NCI-H1105 (cell line): ENCODE measurements at places on chromosomes 2 and 18.

- DNase-seq, result no peak
Observed at GRCh38 chr2:158181171-158181570, 79.5 kb downstream of the UPP2 start.

- DNase-seq, result no peak
Observed at GRCh38 chr2:207905546-207905945, 119.8 kb downstream of the PLEKHM3 start.

DNA sequence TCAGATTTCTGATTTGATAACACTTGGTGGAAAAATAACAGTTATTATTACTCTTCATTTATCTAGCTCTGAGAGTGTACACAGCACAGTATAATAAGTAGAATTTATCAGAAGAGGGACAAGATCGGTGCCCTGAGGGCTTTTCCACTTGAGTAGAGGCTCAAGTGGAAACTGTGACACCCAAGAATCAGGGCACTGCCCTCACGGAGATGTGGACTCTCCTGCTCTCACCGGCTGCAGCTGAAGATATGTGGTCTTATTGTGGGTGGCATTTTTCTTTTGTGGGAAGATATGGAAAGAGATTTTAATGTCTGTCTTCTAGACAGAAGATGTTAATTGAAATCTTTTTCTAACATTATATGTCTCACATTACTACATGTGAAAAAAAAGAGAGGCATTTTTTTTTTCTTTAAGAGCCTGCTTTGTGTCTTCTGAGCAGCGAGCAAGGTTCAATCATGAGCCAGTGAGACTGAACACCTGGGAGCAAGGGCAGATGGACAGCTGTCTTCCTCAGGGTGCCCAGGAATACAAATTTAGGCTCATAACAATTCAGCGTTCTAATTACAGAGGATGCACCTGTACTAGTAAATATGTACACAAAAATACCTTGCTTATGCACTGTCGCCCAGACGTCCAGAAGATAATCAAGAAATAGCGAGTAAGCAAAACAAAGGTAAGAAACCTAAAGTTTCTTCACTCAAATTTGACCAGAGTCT is 1098.2 kb upstream of the FANCL start:
- no peak for DNase-seq

- DNase-seq, result no peak
Observed at GRCh38 chr2:241535871-241536655, 22.5 kb upstream of the BOK start.

DNA sequence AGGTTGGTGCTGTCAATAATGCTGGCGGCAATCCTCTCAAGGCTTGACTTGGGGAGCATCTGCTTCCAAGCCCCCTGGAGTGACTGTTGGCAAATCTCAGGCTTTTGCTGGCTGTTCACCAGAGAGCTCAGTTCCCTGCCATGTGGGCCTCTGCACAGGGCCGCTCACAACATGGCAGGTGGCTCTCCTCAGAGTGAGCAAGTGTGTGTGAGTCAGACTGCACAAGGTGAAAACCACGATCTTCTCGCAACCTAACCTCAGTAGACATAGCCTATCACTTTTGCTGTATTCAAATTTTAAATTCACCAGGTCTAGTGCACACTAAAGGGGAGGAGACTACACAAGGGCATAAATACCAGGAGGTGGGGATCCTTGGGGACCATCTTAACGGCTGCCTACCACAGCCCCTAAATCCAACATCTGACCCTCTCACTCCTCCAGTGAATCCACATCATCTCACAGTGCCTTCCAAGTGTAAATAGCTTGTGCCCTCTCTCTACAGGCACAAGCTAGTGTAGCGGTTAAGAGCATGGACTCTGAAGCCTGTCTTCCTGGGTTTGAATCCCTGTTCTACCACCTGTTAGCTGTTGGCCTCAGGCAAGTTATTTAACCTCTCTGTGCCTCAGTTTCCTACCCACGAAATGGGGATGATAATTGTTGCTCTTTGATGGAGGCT is 187.7 kb upstream of the CXCR4 start:
- no peak for DNase-seq

GRCh38 chr2:45974762-45975408 is 322.3 kb upstream of the EPAS1 start:
- no peak for DNase-seq

DNA sequence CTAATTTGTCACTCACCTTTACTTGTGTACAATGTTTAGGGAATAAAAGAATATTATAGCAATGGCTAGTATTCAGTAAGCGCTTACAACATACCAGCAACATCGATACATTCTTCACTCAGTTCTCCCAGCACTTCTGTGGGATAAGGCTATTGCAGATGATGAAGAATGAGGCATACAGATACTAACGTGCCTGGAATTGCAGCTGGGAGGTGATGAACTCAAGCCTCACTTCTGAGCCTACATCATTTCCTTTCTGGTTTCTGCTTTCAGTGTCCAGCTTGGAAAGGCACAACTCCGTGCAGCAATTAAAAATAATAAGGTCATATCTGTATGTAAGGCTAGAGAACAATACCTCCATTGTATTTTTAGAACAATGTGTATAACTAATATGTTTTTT is 95.4 kb upstream of the AQP4 start:
- no peak for DNase-seq

DNA sequence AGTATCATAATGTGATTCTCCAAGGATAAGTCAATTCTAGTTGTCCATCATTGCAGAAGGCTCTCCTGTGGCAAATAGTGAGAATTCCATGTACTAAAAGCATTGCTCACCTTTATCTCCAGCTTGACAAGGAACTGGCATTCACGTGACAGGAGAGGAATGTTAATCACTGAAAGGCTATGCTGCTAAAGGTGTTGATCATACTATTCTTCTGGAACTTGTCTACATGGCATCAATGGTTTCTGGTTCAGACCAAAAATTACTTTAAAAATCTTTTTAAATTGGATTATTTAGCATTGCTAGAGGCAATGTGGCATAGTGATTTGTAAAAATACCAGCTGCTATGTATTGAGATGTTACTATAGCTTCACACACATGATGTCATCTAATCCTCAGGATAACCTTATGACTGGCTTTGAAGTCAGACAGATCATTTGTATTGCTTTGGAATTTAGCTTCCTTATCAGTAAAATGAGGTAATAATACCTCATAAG is 414.4 kb downstream of the MTX2 start:
- no peak for DNase-seq

DNA sequence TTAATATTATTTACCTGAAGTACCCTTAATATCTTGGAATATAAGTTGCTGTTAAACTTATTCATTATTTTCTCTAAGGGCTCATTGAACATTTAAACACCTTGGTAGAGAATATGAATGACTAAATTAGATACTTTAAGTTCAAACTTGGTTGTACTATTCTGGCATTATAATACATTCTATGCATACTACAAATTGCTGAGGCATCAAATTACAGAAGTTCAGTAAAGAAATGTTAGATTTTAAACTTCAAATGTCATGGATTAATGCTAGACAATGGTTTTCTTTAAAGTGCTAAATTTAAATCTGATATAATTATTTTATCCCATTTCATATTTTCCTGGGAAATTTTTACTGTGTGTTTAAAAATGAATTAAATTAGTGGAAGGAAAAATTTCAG is 63.1 kb downstream of the CDCA7 start:
- DNase-seq, result no peak

- no peak for DNase-seq
Observed at GRCh38 chr2:241112592-241112991, 10.5 kb upstream of the MTERF4 start.

- no peak for DNase-seq
Observed at GRCh38 chr18:51430538-51430937, 233.1 kb upstream of the MEX3C start.

GRCh38 chr2:54371460-54372065 is 84.6 kb upstream of the SPTBN1 start:
- DNase-seq, result no peak

DNA sequence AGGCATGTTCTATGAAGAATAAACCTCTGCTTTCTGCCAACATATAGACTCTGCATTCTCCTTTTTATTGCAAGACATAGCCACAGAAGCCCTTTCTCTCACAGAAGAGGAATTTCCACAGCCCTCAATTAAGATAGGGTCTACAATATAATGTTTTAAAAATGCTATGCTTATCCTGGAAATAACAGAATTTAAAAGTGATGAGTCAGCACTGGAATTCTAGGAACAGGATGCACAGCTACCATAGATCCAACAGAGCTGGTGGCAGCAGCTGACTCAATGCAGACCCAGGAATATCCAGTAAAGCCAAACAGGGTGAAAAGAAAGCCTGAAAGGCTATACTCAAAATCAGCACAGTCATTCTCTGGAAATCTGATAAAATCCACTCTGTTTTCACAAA is 866.9 kb downstream of the TRIB2 start:
- no peak for DNase-seq

GRCh38 chr2:46364797-46365457 is 67.7 kb downstream of the EPAS1 start:
- DNase-seq, result peak; percentile 10

DNA sequence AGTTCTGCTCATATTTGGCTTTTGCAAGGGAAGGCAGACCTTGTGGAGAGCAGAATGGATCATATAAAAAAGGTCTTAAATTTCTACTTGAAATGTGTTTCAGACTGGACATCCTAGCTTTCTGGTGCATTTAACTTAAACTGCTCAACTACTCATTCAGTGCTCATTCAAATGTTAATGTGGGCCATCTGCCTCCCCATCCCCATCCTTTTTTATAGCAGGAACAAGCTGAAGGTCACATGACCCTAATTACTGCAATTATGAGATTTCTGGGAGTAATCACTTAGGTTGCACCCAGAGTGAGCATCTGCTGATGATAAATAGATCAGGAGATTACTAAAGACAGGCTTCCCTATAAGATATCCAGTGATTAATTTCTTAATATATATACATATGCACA is 96.1 kb downstream of the MAP2 start:
- peak; percentile 60 for DNase-seq

GRCh38 chr2:48902521-48902920 is 147.0 kb upstream of the LHCGR start:
- DNase-seq, result no peak

DNA sequence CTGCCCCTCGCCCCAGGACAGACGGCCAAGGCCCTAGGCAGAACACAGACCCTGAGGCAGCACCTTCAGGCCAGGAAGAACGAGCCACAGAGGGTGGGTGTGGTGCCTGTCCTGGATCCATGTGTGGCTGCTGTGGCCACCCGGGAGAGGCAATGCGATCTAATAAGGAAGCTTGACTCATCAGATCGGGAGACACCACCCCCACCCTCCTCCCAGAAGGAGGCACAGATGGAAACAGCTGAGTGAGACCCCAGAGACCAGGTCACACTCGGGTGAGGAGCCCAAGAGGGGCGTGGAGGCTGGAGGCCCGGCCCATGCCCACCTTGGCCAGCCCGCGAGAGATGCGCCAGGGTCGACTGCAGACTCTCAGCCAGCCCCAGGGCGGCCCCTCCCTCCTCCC is 20.3 kb downstream of the KCNG2 start:
- no peak for DNase-seq

DNA sequence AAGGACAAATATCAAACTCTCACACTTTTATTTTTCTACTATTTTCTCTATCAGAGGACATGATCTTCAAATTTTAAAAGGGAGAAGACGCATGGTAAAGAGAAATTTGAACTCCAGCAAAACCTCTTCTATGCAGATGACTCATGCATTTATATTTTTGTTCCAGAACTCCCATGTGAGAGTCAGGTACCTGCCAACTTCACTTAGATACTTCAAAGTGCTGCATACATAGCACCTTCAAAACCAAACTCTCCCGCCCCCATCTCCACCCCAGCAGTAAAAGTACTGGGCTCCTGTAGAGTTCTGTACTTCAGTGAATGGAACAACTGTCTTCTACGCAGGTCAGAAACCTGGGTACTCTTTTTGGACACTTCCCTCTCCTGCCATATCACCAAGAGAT is 398.3 kb downstream of the TGIF1 start:
- DNase-seq, result no peak

GRCh38 chr2:179861416-179862067 is at the start of gene ZNF385B:
TSS of gene ZNF385B (minus strand) at chr2:179861612.
- peak; percentile 26 for DNase-seq

GRCh38 chr18:25561918-25562317 is 210.0 kb upstream of the ZNF521 start:
- no peak for DNase-seq

GRCh38 chr2:54574860-54575247 is 118.7 kb downstream of the SPTBN1 start:
- DNase-seq, result no peak
